Epithelial cell of proximal tubule (primary cell): ENCODE measurements at places on chromosomes 3 and 15.

- peak; percentile 73 for DNase-seq
These were observed 55.0 kb downstream of the TMEM44 start for GRCh38 chr3:194577986-194578905.

GRCh38 chr3:81713031-81713430, 48.4 kb downstream of the GBE1 start:
- DNase-seq, result no peak

DNA sequence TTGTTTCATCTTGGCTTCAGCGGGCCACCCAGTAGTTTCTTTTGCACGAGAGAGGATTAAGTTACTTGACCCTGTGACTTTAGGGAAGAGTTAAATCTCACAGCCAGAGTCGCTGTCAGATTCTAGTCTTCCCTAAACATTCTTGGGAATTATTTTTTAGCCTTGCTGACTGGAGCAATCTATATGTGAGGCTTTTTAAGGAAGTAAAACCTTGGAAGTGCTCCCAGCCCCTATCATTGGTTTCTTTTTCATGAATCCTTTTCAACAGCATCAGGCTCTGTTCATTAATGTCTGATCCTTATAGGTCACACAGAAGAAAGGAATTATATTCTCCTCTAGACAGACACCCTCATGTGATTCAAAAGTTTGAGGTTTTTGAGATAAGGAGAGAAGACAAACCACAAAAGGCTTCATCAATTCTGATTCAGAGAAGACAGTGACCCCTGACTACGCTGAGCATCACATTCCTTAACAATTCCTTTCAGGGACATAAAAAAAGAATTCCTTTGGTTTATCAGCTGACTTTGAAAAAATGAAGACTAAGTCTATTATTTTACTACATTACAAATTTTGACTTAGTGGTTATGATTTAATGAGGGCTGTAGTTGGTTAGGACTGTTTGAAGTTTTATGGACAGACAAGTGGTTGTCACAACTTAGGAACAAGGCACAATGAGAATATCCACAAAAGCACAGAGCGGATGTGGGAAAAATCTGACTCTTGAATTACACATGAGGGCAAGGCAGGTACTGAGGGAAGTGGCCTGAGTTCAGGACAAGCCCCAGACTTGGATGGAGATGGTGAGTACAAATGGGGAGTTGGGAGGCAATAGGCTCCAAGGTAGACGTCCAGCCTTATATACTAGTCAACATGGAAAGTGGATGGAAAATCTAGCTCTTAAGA, 171.1 kb upstream of the STT3B start:
- no peak for DNase-seq

GRCh38 chr15:69818529-69818928, 279.2 kb downstream of the TLE3 start:
- DNase-seq, result no peak

DNA sequence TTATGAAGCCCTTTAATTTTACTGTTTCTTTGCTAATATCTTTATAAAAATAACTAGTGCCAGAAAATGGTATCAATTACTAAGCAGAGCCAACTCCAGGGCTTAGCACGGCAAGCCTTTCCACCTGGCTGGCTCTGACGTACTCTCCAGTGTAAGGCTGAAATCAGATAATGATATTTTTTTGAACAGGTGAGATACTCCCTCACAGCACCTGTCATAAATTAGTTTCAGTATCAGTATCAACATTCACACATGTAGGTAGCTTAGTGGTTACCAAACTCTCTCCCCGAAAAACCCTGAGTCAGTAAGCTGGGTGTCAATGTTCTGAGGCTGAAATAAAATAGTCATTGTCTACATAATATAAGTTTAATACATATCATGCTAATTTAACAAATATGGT, 710.1 kb downstream of the SQOR start:
- no peak for DNase-seq

DNA sequence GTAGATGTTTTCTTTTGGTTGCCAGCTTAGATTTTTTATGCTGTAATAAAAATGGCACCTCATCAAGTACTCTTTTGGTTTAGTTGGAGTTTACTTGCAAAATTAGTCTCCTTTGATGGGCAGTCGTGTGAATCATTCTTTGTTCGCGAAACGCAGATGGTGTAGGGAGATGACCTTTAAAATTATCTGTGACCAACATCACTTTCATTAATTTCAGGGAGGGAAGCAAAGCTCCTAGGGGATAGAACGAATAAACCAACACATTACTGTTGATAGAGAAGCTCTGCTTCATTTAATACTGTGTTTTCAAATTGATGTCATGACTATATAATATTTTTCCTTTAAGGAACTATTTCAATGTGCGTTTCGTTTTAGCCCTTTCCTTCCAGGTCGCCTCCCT, 67.4 kb downstream of the USP13 start:
- DNase-seq, result no peak

GRCh38 chr15:99138491-99138982, 33.7 kb downstream of the SYNM start:
- no peak for DNase-seq

DNA sequence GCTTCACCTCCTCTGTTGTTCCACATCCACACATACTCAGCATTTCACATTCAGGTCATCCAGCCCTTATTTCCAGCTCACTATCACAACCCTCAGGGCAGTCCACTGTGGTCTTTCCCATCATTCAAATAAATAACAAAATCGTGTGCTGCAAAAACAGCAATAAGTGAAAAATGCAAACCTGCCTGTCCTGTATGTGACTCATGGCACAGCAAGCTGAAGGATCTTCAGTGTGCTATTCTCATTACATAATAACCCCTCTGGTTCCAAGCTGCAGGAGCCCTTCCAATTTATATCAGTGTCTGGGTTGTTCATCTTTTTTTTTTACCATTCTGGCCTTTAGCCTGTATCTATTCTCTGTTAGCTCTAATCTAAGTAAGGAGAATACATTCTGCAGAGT, 185.3 kb upstream of the UBE2E2 start:
- no peak for DNase-seq

DNA sequence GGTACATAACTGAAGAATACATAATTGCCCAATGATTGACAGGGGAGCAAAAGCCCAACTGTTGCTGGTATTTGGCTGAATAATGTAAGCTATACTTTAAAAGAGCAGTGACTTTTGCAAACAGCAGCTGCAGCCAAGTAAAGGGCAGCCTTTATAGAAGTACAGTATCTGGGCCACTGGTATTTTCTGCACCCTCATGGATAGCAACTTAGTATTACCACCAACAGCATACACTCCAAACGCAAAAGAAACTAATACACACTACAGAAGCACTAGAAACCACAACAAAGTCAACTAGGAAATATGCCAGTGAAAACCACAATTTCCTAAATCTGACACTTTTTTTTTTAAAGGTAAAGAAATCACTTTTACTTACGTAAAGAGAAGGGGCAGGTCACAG, 206.1 kb downstream of the TIGIT start:
- no peak for DNase-seq

DNA sequence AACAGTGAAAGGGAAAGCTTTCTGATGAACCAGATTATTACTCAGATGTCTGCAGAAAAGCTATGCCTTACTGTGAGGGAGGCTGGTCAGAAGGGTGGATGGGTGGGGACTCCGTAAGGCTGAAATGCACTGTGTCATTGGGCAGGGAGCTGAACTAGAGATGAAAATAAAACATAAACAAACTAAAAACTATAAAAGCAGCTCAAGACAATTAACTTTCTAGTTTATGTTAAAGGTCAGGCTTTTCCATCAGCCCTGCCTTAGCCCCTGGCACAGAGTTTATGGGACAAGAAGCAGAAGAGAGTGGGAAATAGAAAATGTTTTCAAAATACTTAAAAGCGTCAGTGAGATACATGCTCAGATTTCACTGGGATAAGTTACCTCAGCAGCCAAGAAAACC, 310.0 kb upstream of the UBE2E2 start:
- DNase-seq, result no peak

- no peak for DNase-seq
These were observed 73.7 kb downstream of the PRTG start for GRCh38 chr15:55669270-55669669.

DNA sequence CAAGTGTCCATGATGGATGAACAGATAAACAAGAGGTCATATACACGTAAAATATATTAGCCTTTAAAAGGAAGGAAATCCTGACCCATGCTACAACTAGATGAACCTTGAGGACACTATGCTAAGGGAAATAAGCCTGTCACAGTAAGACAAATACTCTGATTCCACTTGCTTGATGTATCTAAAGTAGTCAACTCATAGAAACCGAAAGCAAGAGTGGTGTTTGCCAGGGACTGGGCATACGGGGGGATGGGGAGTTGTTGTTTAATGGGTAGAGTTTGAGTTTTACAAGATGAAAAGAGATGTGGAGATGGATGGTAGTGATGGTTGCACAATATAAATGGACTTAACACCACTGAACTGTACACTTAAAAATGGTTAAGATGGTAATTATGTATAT, 65.4 kb downstream of the C3orf70 start:
- DNase-seq, result no peak

DNA sequence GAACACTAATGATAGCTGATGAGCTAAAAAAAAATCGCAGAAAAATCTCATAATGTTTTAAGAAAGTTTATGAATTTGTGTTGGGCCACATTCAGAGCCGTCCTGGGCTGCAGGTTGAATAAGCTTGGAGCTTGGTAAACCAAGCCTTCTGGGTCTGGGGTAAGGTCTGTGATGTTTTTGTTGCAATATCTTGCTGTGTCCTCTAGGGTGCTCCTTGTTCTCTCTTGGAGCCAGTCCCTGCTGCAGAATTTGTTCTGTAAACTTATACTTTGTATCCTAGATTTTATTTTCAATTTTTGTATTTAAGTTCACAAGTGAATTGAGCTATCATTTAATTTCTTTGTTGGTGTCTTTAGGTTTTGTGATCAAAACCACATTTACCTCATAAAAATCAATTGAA, 143.7 kb downstream of the NR1D2 start:
- DNase-seq, result no peak

- no peak for DNase-seq
These were observed 54.9 kb downstream of the ANP32A start for GRCh38 chr15:68765602-68766368.

DNA sequence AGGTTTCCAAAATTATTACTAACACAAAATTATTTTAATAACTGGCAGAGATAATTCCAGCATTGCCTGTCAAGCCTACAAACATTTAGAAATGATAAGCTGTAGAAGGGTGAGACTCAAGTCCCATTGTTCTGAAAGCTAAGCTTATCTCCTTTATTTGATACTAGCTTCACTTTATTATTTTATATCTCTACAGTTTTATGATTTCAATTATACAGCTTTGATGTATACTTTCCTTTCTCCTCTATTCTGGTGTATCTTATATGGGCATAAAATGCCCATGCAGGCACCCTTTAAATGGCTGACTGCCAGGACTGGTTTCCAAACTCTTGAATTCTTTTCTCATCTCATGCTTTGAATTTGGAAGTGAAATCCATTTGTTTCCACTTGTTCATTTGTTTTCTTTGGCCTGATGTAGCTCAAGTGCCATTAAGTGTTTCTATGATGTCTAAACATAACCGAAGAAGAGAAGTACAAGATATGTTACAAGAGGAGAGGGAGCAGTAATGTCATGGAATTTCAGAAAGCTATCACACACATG, 372.1 kb upstream of the ARHGEF26 start:
- no peak for DNase-seq

DNA sequence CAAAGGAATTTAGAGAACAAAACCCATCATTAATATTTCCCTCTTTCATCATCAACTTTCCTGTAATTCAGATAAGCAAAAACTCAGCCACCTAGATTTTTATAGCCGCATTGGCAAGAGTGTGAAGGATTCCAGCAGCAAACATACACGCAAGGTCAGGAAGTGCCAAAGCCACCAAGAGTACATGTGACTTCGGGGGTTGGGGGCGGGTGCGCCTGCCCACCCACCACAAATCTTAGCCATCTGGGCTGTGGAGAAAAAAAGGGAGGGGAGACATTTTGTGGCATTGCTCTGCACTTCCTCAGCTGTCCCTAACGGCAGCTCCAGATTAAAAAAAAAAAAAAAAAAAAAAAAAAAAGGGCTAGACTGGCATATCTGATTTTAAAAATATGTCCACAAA, 148.4 kb downstream of the TNIK start:
- no peak for DNase-seq

DNA sequence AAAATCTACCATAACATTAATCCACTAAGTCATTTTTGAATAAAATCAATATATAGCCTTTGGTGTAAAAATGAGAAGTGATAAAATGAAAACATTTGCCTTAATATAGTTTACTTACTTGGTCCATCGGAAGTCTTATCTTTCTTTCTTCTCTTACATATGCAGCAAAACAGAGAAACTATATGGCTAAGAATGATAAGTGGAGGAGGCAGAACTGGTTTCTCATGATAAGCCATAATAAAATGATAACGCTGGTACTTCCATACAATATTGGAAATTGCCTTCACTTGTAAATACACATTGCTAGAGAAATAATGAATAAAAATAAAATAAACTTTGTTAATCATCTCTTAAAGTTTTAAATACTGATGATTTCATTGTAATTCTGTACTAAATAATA, 47.8 kb upstream of the USP50 start:
- no peak for DNase-seq

GRCh38 chr3:15164340-15164739, 41.7 kb upstream of the CAPN7 start:
- DNase-seq, result no peak

DNA sequence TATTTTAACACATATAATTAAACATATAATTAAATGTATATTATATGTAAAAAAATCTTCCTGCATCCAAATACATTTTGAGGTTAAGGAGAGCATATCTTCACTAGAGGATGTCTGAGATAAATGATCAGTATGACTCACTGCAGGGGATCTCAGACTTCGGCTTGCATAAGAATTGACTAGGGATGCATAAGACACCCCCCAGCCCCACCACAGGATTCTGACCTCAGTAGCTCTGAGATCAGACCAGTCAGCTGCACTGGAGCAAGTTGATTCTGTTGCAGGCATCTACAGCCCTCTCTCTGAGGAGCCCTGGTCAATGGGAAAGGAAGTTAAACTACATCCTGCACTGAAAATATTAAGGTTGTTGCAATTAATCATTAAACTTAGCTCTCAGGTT, 29.0 kb upstream of the TBC1D21 start:
- DNase-seq, result peak; percentile 19

- DNase-seq, result no peak
These were observed 180.3 kb upstream of the TSC22D2 start for GRCh38 chr3:150227839-150228238.

DNA sequence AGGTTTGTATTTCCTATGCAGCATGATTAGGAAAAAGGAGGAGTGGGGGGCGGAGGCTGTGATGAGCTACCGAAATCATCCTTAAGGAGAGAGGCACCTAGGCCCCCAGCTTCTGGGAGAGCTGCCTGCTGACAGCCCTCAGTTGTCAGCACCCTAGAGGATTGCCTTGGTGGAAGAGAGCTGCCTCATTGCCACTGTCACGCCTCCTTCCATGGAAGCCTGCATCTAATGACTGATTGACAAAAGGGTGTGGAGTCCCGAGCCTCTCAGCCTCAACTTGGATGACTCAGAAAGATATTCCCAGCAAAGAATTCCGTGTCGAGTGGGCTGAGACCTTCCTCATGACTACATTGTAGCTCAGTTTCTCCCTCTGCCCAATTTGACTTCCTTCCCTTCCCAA, 320.4 kb upstream of the PROK2 start:
- DNase-seq, result no peak

GRCh38 chr3:124514683-124515082, 215.6 kb upstream of the UMPS start:
- DNase-seq, result no peak
